ENCODE measurements at places on chromosomes 7 and 10.

- DNase-seq, result no peak
These were observed 584 bp upstream of the GARS1 start for GRCh38 chr7:30594048-30594539.

DNA sequence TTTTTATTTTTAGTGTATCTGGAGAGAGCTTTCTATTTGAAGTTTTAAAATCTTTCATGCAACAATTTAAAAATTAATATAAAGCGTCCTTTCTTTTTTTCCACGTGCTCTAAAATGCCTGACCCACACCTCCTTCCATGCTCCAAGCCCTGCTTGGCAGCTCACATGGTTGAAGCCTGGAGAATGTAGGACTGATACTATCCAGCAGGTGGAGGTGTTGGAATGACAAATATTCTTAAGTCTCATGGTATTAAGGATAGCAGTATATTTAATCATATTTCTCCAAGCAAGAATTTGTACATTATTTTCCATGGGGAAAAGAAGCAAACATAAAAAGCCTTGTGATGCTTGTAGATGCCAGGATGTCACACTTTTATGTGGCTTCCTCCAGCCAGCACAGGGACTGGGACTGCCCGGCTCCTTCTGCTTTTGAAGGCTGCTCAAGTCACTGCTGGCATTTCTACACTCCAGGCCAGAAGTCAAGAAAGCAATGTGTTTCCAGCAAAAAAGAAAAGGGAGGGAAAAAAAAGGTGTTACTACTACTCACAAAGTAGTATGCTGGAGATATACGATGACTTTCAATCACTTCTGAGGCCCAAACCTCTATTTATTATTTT is 49.7 kb downstream of the BZW2 start:
- no peak for DNase-seq

DNA sequence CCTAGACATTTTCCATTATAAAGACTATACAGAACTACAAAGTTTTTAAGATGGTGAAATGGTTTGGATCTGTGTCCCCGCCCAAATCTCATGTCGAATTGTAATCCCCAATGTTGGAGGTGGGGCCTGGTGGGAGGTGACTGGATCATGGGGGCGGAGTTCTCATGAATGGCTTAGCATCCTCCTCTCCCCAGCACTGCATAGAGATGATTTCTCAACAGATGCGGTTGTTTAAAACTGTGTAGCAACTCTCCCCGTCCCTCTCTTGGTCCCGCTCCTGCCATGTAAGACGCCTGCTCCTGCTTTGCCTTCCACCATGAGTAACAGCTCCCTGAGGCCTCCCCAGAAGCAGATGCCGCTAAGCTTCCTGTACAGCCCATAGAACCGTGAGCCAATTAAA is 1.6 kb downstream of the FAM133B start:
- no peak for DNase-seq

DNA sequence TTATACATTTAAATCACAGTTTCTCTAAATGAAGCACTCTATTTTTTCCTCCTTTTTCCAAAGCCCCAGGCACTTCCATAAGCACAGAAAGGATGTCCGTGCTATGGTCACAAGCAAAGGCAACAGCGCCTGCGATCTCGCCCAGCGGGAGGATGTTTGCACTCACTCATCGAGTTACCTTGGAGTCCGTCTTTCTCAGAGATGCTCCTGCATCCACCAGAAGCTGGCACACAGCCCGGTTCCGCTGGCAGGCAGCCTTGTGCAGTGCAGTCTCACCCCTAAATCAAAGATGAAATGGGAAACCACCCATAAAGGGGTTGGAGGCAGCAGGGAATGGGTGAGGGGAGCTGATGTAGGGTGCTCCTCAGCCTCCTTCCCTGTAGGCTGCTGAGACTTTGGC is 51.9 kb upstream of the PTN start:
- DNase-seq, result no peak

DNA sequence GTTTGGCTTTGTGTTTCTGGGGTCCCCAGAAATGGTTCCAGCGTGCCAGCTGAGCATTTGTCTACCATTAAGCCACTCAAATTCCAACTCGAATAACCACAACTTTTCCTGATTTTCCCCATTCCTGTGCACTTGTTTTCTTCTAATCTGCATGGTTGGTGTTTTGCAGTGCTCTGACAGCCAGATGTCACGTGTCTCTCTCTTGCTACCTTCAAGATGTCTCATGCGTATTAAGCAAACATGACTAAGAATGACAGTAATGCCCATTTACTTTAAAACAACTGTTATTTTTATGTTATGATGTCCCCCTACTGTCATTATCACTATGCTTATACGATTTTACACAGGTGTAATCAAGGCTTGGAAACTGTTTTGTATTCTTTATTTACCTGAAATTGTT is 35.2 kb upstream of the MXI1 start:
- no peak for DNase-seq

- DNase-seq, result no peak
These were observed 41.3 kb downstream of the ST7 start for GRCh38 chr7:116994611-116995010.

DNA sequence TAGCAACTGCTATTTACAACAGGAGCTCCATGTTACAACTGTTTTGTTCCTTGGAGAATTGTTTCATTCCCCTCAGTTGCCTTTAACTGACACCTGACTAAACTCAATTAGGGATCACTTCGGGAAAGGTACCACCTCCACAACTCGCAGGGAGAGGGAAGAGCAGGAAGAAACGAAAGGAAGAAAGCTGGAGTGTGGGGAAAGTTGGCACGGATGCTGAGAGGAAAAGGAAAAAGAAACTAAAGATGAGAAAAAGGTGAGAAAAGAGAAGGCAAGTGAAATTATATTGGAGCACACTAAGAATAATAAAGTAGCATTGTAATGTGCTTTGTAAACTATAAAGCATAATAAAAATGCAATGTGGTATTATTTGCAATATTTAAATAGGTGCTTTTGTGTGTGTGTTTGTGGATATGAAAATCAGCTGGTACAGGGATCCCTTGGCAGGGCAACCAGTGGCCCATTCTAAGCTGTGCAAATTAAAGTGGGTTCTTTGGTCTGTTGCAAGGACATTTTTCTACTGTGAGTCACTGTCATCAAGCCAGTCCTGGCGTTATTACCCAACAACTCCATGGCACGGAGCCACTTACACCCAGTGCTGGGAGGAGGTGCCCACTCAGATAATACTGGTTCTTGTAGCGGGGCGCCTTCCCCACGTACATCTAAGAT is 45.9 kb downstream of the HIPK2 start:
- no peak for DNase-seq

DNA sequence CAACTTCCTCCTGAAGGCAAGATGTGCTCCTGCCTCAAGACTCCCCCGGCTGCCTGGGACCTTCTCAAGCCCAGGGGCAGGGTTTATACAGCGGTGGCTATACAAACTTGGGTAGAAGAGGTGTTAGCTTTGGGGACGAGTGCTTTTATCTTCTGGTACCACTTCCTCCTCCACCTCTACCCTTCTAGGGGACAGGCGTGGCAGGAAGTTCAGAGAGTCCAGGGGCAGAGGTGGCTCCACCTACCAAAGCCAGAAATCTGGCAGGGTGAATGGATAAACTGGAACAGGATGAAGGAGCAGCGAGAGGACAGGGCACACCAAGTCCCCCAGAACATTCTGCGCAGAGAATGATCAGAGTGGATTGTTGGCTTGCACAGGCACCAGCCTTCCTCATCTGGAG is 24.0 kb upstream of the TM9SF3 start:
- no peak for DNase-seq

DNA sequence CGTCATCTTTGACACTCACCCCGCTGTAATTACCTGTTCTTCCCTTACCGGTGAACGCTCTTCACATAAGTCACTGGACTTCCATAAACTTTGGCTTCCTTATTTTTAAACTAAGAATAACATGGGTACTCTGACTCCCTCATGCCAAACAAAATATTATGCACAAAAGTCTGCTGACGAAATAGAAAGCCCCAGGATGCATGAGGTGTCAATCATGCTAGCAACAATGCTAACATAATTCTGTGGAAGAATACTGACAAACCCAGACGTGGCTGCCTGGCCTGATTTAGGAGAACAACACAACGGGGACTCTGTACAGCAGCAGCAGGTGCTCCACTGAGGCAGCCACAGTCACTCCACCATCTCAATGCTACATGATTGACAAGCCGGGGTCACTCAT is 137.5 kb downstream of the CCDC71L start:
- no peak for DNase-seq

- DNase-seq, result no peak
These were observed 38.5 kb upstream of the AGBL3 start for GRCh38 chr7:134947831-134948230.

- no peak for DNase-seq
These were observed 4.4 kb downstream of the RPS24 start for GRCh38 chr10:78038105-78038504.

DNA sequence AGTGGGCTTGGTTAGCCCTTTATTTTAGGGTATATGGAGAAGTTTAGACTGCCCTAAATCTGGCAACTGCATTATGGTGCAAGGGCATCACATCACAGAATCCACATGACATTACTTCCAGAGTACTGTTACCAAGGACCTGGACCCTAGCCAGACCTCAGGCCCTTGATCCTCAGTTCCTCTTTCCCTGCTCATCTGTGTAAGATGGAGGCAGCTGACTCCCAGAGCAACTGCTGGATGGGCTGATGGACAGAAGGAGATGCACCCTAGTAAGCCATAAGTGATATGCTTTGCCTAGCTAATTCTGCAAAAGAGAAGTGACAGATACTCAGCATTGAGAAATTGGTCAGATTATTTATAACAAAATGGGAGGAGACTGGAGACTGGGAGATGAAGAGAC is 131.7 kb downstream of the DYNC1I1 start:
- no peak for DNase-seq

DNA sequence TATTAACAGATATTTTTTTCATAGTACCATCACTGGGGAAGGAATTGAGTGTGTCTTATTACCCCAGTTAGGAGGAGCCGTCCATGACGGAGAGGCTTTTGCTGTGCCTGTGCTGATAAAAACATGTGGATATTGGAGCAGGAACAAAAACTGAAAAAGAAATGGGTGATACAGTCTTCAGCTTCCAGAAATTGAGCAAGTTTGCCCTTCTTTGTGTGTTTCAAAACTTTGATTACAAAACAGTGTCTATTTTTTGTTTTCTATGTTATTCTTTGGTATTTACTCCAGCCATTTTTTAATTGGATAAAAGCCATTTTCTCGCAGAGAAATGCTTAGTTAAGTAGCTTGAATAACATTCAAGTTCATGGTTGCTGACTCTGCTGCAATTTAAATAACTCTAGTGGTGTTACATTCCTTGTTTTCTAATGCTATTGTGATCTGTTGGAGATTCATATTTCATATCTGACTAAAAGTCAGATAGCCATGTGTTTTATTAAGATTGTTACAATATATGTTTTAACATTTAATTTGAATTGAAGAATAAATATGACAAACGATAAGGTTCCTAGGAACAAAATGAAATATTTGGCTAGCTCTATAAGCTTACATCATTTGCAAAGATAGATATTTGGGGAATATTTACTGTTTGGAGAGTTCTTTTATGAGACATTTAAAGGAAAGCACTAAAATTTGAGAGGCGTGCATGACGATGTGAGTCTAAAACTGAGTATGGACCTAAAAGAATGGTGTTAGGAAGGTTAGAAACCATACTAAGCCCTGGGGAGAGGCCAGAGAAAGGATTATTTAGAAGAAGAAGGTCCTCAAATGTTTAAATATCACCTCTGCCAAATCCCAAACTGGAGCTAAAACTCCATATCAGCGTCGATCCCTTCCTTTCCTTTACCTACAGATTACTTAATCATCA is 747.3 kb upstream of the CELF2 start:
- DNase-seq, result no peak

DNA sequence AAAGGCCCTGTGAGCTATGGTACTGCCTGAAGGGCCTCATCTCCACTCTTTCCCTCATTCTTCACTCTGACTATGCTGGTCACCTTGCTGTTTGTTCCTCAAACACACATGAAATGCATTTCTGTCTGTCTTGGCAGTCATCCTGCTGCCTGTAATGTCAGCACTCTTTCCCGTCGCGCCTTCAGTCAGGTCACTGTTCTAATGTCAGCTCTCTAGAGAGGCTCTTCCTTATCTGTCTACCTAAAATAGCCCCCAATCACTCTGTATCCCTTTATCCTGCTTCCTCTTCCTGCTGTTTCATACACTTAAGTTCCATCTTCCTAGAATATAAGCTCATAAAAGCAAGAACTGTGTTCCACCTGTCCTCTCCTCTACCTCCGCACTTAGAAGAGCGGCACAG is 215.5 kb downstream of the ZNF33B start:
- no peak for DNase-seq

GRCh38 chr10:102632394-102633111 is 11.7 kb upstream of the TRIM8 start:
- DNase-seq, result no peak

GRCh38 chr7:31705377-31705776 is 18.4 kb downstream of the PPP1R17 start:
- no peak for DNase-seq

- DNase-seq, result no peak
These were observed 27.5 kb downstream of the AP3M1 start for GRCh38 chr10:74123081-74123480.

GRCh38 chr10:82737549-82737948 is 862.6 kb downstream of the NRG3 start:
- no peak for DNase-seq
